ENCODE measurements at places on chromosomes 1 and 21. TPM values are rescaled to one million over a fixed set of nuclear protein-coding genes. Genes with fewer than 3 reads are reported as not detected.

- DNase-seq, result no peak
Measured at GRCh38 chr1:110234691-110235090, 24.6 kb downstream of the KCNC4 start.

The KCNJ15 gene
- total RNA-seq, result not detected

DNA sequence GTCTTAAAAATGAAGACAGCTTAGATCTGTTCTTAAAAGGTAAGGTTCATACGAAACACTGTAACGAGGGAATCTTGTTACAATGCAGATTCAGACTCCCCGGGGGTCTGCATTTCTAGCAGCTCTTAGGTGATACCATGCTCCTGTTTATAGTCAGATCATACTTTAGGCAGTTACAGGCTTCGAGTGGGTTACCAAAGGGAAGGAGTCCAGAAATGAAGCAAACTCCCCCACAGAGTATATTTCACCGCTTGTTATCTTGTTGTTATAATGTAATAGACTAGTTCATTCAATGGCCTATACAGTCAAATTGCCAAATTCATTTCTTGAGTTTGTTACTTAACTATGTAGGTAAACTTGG is 601.1 kb downstream of the USP25 start:
- no peak for DNase-seq

GRCh38 chr1:50371749-50372148 is 51.5 kb downstream of the DMRTA2 start:
- DNase-seq, result no peak

The CAMK2N1 gene
- total RNA-seq, result 2.2 TPM

All from NCI-H460 (cell line).